ENCODE measurements at places on chromosomes 4 and X. TPM values are rescaled to one million over a fixed set of nuclear protein-coding genes. Genes with fewer than 3 reads are reported as not detected.

FAM9B gene
- not detected for total RNA-seq

EVC2 gene
- total RNA-seq: 9.3 TPM

DKK2 gene
- total RNA-seq: 0.40 TPM

DNA sequence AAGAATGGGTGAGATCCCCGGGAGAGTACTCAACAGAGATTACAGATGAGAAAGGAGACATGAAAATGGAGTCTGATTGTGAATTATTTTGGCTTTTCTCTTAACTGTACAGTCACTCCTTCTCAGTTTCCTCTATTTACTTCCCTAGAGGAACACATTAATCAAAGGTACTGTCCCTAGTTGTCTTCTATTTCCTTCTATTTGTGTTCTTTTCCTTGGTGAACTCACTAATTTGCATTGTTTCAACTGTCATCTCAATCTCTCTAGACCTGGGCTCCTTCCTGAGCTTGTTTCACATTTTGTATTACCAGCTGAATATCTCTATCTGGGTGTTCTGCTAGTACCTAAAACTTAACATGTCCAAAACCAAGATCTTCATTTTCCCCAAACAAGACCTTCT lies 59.8 kb downstream of the ABCB7 start:
- DNase-seq: no peak

DNA sequence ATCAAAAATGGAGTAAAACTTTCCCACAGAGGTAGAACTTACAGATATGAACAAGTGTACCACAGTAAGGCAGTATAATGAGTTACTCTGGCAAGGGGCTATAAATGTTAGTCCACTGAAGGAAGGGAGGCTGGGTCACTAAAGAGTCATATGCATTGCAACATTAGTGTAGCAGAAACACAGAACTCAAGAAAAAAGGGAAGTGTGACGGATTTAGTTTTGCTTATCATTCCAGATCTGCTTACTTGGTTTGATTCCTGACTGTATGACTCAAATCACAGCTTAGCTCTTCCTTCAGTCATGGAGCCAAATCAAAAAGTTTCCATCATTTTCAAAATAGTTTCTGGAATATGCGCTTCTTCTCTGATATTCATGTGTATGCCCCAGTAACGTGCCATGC lies 148.7 kb downstream of the FSTL5 start:
- DNase-seq: no peak

DNA sequence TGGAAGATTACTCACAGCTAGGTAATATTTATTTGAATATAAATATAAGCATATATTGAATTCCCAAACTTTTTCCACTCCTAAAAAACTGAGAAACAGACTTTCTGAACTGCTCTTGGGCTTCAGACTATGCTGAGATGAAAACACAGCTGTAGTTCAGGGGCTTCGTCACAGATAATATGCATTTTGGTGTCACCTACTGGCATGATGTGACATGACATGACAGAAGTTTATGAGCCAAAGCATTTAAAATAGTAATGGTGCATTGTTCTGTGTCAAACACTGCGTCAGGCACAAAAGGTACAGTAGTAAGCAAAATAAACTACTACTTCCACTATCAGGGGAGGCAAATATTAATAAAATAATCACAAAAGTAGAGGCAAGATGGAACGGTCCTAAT lies 171.3 kb downstream of the BTC start:
- no peak for DNase-seq

DNA sequence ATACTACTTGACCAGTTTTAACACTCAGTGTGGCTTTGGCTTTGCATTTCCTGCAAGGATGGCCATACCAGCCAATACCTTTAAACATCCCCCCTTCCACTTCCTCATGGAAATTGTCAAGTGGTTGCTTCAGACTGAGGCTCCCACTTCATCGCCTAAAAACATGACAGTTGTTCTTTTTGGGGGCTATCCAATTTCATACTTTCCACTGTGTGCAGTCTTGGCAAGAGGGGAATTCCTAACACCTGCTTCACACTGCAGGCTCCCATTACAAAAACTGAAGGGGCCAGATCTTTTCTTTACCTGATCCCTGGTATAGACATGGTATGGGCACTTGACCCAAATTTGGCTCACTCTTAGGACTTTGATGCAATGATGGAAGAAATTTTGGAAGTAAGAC lies 28.5 kb upstream of the TSR2 start:
- no peak for DNase-seq

DNA sequence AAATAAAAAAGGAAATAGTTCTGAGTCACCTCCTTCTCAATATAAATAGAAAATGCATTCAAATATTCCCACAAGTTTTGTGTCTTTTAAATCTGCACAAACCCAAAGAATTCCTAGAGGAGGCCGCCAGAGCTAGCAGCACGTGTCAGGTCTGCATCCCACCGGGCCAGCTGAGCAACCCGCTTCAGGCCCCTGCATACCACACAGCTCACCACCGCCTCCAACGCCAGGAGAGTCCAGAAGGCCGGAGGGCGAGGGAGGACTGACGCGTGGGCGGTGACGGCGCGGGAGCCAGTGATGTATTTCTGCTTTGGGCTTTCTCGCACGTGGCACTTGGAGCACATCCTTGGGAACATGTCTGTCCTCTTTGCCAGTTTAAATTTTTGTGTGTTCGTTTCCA lies 61.9 kb upstream of the CLDN34 start:
- no peak for DNase-seq

DNA sequence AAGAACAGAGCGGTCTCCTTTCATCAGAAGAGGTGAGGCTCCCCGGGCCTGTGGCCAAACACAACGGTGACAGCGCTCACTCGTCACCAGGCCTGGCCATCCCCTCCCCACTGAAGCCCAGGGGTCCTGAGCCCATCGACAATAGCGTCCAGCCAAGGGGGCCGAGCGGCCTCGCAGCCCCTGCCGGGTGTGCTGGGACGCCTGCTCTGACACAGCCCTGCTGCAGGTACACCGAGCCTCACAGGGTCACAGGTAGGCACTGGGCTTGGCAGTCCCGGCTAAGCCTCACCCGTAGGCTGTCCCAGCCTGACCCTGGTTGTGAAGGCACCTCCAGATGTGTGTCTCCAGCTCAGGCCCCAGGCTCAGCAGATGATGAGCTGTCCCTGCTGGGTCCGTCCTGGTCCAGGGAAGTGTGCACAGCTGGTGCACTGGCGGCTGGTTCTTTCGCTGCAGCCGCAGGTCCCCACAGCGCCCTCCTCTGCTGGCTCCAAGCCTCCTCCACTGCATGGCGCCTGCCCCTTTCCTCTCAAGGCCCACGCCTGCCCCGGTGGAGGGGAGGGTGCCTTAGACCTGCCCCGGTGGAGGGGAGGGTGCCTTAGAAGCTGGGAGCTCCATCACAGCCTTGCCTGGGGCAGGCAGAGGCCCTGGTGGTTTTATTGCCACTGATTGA lies 21.5 kb downstream of the UVSSA start:
- no peak for DNase-seq

DNA sequence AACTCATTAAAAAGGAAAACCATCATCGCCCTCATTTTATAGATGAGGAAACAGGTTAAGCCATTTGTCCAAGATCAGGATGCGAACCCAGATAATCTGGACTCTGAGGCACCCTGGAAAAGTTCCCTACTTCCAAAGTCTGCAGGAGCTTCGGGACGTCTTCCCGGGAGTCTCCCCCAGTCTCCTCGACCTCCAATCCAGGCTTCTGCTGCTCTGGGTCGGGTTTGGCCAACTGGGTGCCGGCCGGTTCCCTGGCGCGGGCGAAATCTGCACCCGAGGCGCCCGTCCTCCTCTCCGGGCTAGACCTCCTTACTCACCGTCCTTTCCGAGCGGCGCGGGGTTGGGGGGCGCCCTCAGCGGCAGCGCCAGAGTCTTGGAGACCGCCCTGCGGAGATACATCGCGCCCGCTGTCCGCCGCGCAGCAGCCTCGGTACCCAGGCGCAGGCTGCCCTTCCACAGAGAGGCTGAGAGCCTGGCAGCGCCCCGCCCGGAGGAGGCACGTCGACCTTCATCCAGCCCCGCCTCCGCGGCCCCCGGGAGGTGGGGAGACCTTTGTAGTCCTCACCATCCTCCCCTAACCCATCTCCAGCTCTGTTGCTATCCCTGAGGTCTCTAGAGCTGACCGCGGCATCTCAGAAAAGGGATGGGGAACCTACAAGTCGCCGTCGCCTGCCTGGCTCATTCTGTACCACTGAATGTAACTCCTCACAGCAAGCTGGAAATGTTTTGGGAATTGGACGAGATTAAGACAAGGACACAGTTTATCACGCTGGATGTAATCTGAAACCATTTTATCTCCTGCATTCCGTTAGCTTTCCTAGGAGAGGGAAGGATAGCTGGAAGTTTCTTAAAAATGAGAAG lies at the start of gene MGARP:
TSS of gene MGARP (minus strand) at position 466 of the 861 bp plus-strand sequence. CDS start at position 399, 67 bp downstream.
- DNase-seq: no peak

DNA sequence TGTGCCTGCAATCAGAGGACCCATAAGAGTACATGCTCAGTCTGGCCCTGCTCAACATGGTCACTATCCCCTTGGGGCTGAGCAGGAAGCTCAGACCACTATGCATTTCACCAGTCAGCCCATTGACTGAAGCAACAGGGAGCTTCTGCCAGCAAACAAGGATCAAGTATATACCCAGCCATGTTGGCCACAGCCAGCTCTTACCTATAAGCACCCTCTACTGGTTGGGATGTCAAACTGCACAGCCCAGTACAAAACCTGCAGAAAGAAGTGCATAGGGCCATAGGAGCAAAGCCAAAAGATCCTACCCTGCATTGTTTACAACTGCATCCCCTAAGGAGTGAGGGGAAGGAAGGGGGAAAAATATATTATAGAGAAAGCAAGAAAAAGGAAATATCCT lies 214.4 kb upstream of the CPEB2 start:
- DNase-seq: no peak

DNA sequence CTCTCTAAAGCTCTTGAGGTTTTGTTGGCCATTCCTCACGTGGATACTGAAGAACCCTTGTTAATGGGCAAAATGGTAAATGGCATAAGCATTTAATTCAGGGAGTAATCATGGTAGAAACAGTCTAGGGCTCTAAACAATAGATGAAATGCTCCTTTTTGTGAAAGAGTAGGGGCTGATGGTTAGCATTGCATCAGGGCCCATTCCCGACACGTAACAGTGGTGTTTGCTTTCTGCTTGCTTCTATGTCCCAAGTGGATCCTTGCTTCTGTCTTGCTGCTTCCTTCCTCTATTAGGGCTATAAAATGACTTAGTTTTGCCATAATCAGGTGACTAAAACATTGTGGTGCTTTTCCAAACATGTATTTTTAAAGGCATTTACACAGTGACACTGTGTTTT lies 230.9 kb upstream of the AFF2 start:
- no peak for DNase-seq

All from epithelial cell of proximal tubule (primary cell).